T follicular helper cell (primary cell): ENCODE measurements at places on chromosomes 3 and 15.

DNA sequence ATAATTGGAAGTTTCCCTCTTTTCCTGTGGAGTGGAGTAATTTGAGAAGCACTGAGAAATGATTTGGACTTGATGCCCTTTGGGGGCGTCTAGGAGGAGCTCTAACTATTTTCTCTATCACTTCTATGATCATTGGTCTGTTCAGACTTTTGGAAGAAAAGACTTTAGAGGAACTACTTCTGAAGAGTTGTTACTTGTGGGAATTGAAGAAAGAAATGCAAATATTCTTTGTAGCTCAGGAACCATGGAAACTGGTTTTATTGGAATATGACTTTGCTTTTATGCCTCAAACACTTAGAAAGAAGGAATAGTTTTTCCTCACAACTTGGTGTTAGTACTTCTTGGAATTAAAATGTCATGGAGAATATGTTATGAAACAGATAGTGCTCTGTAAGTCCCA, 122.0 kb upstream of the ALDH1A3 start:
- DNase-seq, result no peak

- DNase-seq, result no peak
Measured at GRCh38 chr3:127043041-127043641, 60.2 kb downstream of the PLXNA1 start.

- no peak for DNase-seq
Measured at GRCh38 chr15:60086681-60087429, 82.7 kb downstream of the FOXB1 start.

DNA sequence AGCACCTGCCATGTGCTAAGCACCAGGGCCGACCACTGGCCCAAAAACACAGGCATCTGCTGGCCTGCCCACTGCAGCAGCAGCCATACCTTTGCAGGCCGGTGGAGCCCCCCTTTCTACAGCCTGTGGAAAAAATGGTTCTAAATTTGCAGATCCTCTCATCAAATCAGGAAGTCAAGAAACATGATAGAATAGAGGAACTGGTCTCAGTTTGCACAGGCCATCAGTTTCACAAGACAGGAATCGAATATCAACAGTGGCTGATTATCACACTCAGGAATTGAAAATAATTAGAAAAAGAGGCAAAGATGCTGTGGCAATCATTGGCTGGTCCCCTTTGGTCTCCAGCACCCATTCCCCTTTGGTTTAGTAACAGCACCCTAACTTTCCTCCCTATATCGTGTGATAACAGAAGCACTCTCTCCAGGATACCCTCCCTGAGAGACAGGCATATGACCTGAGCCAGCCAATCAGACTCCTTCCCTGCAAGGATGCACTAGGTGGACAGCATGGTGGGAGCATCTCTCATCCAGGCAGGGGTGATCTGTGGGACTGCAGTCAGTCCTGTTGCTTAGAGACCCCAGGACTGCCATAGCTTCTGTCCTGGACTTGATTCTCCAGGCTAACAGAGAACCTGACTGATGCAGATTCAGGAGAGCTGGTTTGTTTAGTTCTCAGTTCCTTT, 3.5 kb upstream of the PAK6 start:
- DNase-seq, result no peak

DNA sequence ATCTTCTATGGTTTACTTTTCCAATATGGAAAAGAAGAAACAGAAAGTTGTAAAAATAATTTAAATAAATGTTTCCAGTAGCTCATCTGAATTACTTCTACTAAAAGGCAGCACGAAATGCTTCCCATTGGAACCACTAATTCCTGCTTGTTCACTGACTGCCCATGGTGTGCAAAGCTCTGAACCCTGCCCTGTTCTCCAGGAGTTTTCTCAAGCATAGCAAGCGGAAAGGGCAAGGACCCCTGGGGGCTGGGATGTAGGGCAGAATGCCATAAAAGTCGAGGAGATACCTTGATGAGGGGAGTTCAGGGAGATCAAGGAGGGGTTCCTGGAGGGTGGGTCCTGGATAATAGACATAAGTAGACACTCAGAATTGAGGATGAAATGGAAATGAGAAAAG, 35.3 kb upstream of the BNC1 start:
- no peak for DNase-seq

- DNase-seq, result no peak
Measured at GRCh38 chr3:39542588-39542988, 75.1 kb downstream of the MOBP start.

GRCh38 chr3:171168086-171168485, 141.6 kb upstream of the SLC2A2 start:
- no peak for DNase-seq

GRCh38 chr3:129552287-129553050, 9.5 kb downstream of the H1-8 start:
- DNase-seq, result no peak

DNA sequence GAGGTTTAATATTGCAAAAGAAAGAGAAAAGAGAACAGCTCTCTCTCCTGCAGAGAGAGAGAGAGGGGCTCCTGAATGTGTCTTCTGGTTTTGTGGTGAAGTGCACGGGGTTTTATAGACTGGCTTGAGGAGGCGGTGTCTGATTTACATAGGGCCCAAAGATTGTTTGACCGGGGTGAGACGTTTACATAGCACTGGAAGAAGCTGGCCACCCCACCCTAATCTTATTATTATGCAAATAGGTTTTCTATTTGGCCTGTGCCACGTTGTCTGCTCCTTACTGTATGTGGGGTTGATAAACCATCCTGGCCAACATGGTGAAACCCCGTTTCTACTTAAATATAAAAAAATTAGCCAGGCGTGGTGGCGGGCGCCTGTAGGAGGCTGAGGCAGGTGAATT, 268.6 kb downstream of the SV2B start:
- no peak for DNase-seq

DNA sequence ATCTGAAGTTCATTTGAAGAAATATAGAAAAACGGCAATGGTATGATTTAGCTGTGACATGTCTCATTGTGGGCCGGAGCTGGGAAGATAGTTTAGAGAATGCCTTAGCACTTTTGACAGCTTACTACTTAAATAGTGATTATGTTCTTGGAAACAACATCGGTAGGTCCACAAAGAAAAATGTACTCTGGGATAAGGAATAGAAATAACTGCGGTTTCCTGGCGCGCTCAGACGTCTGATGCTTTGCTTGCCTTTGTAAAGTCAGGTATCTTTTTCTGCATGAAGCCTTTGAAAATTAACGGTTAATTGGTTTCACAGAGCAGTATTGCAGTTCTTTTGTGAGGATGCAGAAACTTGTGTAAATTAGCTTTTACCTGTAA, 1.4 kb downstream of the USP3 start:
- DNase-seq, result no peak

- no peak for DNase-seq
Measured at GRCh38 chr15:39321977-39322376, 258.9 kb upstream of the THBS1 start.

DNA sequence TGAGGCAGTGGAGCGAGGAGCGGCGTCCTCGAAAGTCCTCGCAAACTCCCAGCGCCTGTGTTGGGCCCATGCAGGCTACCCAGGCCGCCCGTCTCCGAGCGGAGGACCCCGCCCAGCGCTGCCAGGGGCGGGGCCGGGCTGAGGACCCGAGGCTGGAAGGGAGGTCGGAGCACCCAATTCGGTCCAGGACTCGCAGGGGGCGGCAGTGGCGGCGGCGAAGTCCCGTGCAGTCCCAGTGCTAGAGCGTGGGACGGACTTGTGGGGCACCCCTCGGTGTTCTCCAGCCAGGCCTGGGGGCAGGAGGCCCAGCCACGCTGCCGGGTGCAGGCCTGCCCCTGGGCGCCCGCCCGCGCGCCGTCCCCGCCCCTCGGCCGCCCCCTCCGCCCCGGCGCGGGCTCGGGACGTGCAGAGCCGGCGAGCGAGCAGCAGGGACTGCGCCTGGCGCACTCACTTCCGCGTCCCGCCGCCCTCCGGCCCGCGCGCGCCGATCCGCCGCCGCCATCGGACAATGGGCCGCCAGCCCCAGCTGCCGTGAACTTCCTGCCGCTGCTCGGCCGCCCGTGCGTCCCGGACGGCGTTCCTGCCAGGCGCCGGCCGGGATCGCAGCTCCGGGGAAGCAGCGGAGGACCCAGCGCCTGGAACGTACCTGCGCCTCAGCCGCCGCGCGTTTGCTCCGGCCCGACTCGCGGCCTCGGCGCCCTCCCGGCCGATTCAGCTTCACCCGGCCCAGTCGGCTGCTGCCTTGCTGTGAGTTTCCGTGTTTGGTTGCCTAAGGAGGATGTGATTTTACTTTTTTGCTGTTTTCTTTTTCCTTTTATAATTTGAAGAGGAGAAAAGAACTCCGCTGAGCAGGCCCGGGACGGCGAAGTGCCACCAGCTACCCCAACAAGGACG, 596 bp upstream of the LIMD1 start:
- DNase-seq, result peak; percentile 40
